ENCODE measurements at places on chromosomes 1 and 21.

- no peak for DNase-seq
Measured at GRCh38 chr1:227949341-227949921, 1.7 kb upstream of the WNT9A start.

DNA sequence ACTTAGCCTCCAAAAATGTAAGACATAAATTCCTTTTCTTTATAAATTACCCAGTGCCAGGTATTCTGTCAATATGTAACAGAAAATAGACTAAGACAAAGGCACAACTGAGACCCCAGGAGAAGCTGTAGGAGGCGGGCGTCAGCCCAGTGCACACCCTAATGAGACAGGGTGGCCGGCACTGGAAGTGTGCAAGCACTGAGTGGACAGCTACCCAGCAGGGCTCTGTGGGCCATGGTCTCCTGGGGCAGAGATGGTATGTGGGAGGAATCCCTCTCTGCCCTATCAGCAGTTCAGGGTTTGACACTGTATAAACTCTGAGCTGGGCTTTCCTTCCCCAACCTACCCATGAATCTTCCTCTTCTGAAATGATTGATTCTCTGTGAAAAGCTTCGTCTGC is 139.5 kb downstream of the GLIS1 start:
- no peak for DNase-seq

DNA sequence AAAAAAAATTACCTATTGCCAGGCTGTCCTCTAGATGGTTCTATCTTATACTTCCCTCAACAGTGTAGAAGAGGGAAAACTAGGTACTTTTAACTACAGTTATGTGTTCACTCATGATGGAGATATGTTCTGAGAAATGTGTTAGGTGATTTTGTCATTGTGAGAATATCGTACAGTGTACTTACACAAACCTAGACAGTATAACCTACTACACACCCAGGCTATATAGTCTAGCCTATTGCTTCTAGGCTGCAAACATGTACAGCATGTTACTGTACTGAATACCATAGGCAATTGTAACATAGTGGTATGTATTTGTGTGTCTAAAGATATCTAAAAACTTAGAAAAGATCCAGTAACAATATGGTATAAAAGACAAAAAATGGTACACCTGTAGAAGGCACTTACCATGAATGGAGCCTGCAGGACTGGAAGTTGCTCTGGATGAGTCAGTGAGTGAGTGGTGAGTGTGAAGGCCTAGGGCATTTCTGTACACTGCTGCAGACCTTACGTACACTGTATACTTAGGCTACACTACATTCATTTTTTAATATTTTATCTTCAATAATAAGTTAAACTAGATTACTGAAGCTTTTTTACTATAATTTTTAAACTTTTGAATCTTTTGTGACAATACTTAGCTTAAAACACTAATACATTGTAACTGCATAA is 13.2 kb downstream of the MGST3 start:
- no peak for DNase-seq

DNA sequence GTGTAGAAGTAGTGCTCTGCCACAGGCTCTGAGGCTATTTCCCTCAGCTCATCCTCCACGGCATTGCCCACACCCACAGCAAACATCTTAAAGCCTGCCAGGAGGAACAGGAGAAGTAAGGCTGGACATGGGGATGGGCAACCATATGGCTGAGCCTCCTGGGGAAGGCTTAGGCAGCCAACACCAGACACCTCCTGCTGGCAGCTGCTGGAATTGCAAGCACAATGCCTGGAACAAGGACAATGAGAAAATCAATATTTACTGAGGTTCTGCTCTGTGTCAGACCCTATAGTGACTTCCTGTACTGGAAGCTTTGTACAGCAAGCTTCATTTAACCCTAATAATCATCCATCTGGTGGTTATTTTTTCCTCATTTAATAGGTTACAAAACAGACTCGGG is 8.2 kb downstream of the MATN1 start:
- no peak for DNase-seq

GRCh38 chr1:221913351-221913892 is 171.5 kb upstream of the DUSP10 start:
- no peak for DNase-seq

DNA sequence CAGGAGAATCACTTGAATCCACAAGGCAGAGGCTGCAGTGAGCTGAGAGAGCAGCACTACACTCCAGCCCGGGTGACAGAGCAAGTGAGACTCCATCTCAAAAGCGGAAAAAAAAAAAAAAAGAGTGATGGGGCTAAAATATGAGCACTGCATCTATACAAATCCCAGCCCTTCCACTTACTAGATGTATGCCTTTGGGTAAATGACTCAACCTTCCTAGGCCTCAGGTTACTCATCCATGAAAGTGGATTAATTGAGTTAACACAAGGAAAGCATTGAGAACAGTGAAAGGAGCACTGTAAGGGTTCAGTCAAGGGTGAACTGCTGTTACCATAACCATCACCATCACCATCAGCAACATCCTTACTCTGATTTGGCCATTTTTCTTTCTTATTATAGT is 226.4 kb upstream of the C8B start:
- DNase-seq, result no peak

GRCh38 chr1:164040754-164041153 is 518.2 kb upstream of the PBX1 start:
- no peak for DNase-seq

GRCh38 chr1:54548389-54549044 is 489 bp downstream of the ACOT11 start:
- DNase-seq, result no peak

GRCh38 chr1:218983848-218984247 is 189.8 kb upstream of the LYPLAL1 start:
- DNase-seq, result no peak

- DNase-seq, result no peak
Measured at GRCh38 chr1:58773406-58773840, 10.4 kb downstream of the JUN start.

DNA sequence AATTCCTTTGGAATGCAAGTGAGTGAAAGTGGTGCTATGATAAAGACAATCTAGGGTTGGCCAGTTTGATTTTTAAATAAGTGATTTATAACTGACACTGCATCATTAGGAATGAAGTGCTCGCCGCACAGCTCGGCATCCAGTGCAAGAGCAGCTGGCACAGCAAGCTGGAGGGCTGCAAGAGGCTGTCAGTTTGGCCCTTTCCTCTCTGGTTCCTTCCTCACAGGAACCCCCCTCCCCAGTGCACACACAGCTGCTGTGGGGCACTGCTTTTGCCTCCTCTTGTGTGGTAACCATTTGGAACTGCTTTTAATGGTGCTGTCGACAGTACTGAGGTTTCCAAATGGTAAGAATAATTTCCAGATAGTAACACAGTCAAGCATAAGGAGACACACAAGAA is 10.4 kb upstream of the BCAR3 start:
- no peak for DNase-seq

DNA sequence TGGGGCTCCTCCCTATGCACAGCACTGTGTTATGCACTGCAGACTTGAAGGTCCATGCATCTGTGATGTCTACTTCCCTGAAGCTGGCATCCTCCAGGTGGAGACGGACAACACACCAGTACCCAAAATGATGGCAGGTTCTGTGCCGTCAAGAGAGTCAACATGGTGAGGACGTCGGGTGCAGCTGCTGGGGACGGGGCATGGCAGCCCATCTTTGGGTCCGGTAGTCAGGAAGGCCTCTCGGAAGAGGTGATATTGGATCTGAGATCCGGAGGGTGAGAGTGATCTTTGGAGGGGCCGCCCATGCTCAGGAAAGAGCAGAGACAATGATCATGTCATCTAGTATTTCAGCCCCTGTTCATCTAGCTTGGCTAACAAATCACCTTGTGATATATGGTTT is 104.1 kb downstream of the RIPK4 start:
- DNase-seq, result no peak

- DNase-seq, result no peak
Measured at GRCh38 chr1:197544130-197544529, 231.2 kb downstream of the DENND1B start.

All from H54 (cell line).